ENCODE measurements at places on chromosomes 5 and 9. TPM values are rescaled to one million over a fixed set of nuclear protein-coding genes. Genes with fewer than 3 reads are reported as not detected.

Gene FAT2
- total RNA-seq = not detected

Gene CKMT2
- 8.6 TPM for total RNA-seq

Gene CD72
- 1.4 TPM for total RNA-seq

Gene ANKRA2
- total RNA-seq = 18.1 TPM

GRCh38 chr5:154966081-154966841, 25.4 kb downstream of the MRPL22 start:
- no peak for DNase-seq

- DNase-seq = no peak
These were observed 9.2 kb downstream of the GALNT10 start for GRCh38 chr5:154199671-154200220.

- no peak for DNase-seq
These were observed 149.6 kb downstream of the TTLL11 start for GRCh38 chr9:121943463-121943862.

DNA sequence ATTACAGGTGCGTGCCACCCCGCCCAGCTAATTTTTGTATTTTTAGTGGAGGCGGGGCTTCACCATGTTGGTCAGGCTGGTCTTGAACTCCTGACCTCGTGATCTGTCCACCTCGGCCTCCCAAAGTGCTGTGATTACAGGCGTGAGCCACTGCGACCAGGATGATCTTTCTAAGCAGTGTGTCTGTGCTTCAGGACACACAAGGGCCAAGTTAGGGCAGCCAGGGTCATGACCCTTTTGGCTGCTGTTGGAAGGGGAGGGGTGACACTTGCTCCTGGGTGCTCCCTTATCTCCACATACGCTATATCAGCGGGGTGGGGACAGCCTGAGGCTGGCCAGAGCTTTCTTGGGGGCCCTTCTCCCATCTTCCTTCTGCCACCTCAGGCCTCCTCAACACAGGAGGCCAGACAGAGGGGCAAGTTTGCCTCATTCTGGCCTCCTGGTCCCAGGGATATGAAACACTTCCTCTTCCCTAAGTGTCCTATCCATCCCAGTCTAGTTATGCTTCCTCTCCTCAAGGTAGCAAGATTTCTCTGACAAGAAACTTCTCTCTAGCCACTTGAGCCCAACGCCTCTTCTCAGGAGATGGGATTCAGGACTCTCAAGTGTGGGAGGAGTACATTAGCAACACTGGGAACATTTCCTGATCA, 1.9 kb upstream of the ZNF79 start:
- DNase-seq = no peak

GRCh38 chr5:140677947-140678346, 4.6 kb upstream of the DND1 start:
- DNase-seq = no peak

GRCh38 chr5:135880278-135880677, 15.4 kb downstream of the IL9 start:
- DNase-seq = no peak

- no peak for DNase-seq
These were observed 85.4 kb downstream of the TMEM167A start for GRCh38 chr5:82991678-82992323.
